ENCODE measurements at places on chromosomes 16 and 17.

GRCh38 chr17:14089179-14089578 is 19.9 kb downstream of the COX10 start:
- no peak for DNase-seq

- DNase-seq: no peak
These were observed 3.1 kb upstream of the SGCA start for GRCh38 chr17:50162466-50163254.

DNA sequence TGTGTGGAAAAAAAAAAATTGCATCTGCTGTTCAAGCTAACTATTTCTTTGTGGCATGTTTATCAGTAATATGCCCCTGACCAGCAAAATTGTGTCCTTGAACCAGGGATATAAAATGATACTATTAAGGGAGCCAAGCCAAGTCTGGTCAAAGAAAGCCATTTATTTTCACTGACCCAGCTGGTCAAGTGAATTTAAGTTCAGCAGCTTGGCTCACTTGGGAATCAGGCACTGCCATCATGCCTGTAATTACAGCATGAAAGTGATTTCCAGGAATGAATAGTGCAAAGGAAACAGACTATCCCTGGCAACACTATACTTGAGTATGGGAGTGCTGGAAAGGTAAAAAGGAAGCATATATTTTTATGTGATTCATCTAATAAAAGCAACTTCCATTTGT is 934.6 kb upstream of the CDH8 start:
- no peak for DNase-seq

GRCh38 chr16:14056970-14057369 is 14.1 kb upstream of the MRTFB start:
- no peak for DNase-seq

- DNase-seq: no peak
These were observed 4.0 kb downstream of the BECN1 start for GRCh38 chr17:42819939-42820535.

DNA sequence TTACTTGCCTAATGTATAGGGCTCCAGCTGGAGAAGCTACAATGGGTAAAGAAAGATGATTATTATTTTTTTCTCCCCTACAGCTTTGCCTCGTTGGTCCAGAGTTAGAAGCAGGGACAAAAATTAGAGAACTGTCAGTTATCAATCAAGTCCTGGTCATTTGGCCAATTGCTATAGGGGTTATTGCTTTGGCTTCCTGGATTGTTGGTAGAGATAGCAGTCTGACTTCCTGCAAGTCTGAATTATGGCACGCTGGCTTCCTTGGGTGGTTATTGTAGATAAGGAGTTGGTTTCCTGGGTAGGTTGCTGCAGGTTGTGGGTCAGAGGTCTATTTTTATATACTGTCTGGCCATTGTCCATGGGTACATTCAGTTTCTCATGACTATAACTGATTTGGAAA is 84.7 kb upstream of the ELAC2 start:
- DNase-seq: no peak

- DNase-seq: no peak
These were observed 51.1 kb upstream of the FOXF1 start for GRCh38 chr16:86459266-86459665.

DNA sequence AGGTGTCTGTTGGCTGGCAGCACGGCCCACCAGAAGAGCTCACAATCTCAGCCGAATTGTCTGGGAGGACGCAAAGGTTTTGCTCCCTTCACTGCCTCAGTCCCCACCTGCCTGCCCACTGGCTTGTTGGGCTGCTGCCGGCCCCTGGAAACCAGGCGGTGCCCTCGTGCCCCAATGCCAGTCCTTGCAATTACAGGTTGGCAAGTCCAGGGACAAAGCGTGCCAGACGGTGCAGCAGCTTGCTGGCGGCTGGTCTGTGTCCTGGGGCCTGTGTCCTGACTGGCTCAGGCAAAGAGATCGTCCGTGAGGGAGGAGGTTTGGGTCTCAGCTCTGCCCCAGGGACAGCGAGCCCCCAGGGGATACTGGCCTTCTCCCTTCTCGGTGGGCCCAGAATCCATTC is 24.6 kb upstream of the SPNS2 start:
- DNase-seq: no peak

- no peak for DNase-seq
These were observed 29.6 kb upstream of the MRC2 start for GRCh38 chr17:62597920-62598319.

DNA sequence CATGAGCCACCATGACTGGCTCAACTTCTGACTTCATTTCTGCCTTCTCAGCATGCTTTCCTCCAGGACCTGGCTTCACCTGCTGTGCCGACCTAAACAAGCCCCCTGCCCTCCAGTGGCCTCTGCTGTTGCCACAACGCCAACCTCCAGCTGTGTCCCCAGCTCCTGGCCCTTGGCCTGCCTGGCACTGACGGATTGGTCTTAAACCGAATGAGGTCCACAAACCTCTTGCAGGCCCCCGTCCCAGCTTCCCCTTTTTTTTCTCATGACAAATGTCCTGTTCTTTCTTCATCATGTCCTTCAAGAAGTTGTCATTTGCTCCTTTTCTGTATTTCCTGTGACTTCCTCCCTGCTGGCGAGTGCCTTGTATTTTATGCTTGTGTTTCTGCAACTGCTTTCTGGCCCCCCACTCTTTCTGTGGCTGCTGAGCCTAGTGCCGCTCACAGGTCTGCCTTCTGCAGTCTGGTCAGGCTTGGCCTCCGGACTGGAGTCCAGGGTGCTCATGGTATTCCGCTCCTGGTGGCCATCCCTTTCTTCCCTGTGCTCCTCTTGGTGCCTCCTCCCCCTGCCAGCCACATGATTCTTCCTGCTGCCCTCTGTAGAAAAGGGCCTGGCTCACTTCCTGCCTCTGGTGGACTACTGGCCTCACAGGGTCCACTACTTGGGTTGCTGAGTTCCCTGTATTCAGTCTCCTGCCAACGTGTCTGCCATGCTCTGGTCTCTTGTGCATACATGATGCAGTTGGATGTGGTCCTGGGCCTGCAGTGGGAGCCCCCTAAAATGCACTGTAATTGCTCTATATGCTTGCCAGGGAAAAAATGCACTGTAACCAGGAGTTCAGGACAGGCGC is 2.9 kb downstream of the ATP6V0C start:
- DNase-seq: no peak

- DNase-seq: no peak
These were observed 153.7 kb downstream of the RPTOR start for GRCh38 chr17:80698297-80698696.

DNA sequence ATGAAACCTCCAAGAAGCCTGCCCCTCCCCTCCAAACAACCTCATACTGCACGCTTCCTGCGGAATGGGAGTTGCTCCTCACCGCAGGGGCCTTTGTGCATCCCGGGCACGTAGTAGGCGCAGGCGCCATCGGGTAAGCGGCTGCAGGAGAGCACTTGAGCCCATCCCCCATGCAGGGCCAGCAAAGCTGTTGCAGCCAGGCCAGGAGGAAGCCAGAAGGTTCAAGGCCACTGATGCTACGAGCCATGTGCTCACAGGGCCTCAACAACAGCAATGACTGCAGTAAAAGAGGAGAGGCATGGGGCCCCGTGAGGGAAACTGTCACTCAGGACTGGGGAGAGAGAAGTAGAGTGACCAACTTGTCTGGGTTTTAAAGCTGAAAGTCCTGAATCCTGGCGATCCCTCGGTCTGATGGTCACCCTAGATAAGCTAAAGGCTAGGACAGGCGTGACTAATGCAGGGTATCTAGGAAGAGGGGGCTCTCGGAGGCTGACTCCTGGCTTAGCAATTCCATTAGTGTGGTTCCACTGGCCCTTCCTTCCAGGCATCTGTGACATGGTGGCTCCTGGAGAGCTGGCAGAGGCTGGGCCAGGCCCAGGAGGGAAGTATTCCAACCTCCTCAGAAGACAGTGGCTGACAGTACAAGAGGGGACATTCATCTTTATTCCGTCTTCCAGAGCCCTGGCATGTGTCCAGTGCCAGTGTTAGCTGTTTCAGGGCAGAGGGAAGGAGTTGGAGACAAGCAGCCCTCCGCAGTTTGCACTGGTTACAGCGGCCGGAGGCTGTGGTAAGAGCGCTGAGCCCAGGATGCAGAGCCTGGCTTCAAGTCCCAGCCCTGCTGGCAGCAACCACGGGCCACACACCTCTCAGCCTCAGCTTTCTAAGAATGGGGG is 20.8 kb downstream of the GOSR2 start:
- DNase-seq: no peak

DNA sequence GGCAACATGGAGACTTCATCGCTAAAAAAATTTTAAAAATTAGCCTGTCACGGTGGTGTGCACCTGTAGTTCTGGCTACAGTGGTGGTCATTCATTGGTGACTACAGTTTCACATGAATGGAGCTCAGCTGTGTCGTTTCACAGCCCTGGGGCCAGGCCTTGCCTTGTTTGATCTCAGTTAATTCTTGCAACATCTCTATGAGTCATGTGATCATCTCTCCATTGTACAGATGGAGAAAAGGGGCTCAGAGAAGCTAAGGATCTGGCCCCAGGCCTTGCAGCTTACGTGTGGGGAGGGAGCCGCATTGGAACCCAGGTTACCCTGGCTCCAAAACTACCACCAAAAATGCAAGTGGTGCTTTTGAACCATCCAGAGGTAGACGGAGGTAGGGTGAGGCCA is 49.4 kb downstream of the GDE1 start:
- DNase-seq: no peak

GRCh38 chr16:64543441-64543840 is 578.4 kb downstream of the CDH11 start:
- no peak for DNase-seq

- no peak for DNase-seq
These were observed 25.8 kb downstream of the CAPNS2 start for GRCh38 chr16:55592306-55592705.

Data from NCI-H1048 (cell line).